ENCODE measurements at places on chromosomes 16 and 17.

DNA sequence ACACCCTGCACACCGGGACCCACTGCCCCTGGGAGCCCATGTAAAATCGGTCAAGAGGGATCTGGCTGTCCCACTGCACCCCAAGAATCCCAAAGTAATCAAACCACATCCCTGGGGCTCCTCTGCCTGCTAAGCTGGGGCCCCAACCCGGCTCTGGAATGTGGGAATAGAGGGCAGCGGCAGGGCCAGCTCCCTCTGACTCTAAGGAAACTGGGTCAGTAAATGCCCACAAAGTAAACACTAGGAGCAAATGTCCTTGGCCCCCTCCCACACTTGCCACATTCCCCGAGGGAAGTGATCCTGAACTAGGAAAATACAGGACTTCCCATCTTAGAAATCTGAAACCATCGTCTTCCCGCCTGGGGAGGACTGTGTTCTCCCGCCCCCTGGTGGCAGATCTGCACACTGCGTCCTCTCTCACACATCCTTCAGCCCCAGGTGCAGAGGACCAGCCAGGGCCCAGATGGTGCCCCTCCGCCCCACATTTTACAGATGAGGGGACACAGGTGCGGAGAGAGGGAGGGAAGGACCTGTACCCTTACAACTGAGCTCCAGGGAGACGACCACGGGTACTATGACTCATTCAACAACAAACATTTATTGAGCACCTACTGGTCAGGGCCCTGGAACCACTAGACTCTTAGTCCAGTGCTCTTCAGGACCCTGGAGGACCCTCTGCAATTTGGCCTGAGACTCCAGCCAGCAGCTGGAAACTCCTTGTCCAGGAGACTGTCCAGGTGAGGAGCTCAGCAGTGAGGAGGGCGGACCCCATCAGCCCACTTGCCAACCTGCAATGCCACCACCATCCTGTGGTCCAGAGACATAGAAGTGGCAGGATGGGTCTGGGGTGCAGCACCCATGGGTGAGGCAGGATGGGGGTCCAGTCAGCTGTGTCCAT lies 10.1 kb downstream of the P3H4 start:
- peak; percentile 67 for DNase-seq

DNA sequence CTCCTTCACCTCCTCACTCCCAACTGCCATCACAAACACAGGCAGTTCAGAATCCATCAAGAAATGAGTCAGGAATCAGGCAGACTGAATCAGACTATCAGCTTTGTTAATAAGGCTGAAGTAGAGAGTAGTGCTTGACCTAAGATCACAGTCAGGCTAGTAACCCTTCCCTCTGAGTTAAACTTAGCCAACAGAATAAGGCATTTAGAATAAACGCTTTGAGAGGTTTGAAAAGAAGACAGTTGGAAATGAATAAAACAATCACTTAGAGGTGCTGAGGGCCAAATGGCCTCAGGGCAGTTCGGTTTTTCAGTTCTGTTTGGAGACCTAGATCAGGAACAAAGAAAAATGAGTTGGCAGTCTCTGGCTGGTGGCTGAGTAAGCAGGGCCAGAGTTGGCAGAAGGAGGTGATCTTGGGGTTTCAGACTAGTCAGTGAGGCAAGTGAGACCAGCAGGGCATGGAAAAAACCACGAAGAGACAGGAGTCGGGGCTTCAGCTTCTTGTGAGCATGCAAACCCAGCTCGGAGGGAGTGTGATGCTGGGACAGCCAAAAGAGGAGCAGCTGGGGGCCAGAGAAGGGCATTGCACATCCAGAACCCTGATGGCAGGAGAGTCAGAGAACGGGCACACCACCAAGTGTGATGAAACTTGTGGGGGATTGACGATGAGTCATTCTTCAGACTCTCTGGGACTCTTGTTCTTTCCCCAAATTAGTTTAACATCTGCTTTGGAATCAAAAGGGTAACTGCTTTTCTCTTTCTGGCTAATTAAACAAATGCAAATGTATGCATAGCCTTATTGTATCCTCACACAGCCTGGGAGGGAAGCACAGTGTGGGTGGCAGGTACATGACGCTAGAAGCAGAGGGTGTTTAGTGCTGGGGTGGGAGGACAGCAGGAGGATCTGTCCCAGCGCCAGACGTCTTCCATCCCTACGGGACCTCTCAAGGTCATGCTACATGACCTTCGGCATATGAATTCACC lies 54.8 kb downstream of the SPECC1 start:
- DNase-seq: no peak

- DNase-seq: no peak
Measured at GRCh38 chr17:74641224-74641957, 17.9 kb upstream of the CD300E start.

DNA sequence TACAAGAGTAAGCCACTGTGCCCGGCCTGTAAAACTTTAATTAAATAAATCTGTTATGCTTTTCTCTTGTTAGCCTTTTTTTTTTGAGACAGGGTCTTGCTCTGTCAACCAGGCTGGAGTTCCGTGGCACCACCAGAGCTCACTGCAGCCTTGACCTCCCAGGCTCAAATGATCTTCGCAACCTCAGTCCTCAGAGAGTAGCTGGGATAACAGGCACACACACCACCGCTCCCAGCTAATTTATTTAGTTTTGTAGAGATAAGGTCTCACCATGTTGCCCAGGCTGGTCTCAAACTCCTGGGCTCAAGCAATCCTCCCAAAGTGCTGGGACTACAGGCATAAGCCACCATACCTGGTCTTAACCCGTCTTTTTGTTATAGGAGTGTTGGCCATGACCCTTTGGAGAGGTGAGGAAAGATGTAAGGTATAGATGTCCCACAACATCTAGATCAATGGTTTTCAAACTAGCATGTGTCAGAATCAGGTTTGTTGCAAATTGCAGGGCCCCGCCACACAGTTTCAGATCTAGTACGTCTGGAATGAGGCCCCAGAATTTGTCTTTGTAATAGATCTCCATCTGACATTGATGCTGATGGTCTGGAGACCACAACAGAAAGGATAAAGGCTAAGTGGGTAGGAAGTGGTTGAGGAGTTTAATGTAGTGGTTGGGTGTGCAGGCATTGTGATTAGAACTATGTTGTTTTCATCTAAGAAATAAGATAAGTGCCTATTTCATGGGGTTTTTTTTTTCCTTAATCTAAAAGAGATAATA lies 4.3 kb upstream of the GGA2 start:
- no peak for DNase-seq

DNA sequence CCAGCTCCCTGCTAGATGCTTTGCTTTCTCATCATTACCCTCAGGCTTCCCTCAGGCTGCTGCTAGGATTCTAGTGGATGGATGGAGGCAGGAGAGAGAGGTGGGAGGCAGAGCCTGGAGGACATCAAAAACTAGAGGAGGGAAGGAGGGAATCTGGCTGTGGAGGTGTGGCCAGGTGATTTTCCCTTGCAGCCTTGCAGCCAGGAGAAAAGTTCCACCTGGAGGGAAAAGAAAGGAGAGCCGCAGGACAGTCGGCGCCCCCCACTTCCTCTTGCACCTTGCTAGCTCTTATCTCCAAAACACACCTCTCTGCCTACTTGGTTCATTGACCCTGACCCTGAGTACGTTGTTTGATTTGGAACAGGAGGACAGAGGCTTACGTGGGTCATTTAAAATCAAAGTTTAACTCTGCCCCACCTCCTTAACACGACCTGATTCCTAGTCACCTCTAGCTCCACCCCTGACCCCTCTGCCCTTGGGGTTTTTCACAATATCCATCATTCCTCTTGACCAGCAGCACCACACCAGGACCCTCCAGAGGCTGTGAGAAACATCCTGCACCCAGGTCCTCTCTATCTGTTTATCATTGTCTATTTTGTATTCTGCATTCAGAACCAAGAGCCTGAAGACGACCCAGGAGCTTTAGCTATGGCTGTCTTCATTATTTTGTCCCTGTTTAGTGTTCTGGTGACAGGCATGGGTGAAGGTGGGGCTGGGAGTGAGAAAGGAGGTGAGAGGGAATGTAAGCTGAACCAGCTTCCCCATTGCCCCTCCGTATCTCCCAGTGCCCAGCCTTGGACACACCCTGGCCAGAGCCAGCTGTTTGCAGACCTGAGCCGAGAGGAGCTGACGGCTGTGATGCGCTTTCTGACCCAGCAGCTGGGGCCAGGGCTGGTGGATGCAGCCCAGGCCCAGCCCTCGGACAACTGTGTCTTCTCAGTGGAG lies 15.9 kb downstream of the AOC3 start:
- DNase-seq: no peak
